ENCODE measurements at places on chromosomes 4 and X. TPM values are rescaled to one million over a fixed set of nuclear protein-coding genes. Genes with fewer than 3 reads are reported as not detected.

Gene OPRPN
- not detected for total RNA-seq

Gene RNF113A
- 10.2 TPM for total RNA-seq

DNA sequence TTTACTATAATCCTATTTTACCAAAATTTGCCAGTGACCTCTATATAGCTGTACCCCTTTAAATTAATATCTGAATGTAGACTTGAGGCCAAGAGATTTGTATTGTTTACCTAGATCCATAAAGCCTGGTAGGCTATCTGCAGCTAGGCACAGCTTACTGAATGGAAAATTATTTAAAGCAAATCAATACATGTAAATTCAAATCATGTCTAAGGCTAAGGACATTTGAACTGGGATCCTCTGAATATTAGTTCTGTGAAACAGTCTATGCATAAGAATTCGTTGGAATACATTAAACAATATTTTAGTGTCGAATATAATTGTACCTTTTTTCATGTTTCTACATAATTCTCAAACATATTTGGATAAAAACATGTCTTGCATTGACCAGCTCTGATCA is 1.6 kb downstream of the UGT2A3 start:
- no peaks in the 10 kb centered on the region for H3K4me1 ChIP-seq
- no peak overlapping the region for H3K4me3 ChIP-seq
- H3K36me3 ChIP-seq: no peaks in the 10 kb centered on the region
- H3K27ac ChIP-seq: no peak overlapping the region
- no peaks in the 10 kb centered on the region for H3K27me3 ChIP-seq

DNA sequence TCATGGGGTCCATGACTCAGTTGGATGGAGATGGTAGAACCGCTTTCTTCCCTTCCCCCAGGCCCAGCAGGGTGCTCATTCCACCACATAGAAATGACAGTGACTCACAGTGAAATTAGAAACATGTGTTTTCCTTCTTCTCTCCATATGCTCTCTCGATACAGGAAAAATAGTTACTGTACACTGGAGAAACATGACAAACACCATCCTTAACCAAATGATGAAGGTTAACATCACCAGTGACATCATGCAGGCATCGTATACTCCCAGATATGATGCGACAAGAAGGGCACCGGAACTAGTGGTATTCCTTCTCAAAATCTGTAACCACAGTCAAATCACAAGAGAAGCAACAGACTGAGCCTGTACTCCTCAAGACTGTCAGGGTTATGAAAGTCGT is 11.7 kb upstream of the RAB40A start:
- no peak overlapping the region for H3K27ac ChIP-seq
- no peak overlapping the region for H3K4me3 ChIP-seq
- H3K4me1 ChIP-seq: no peaks in the 10 kb centered on the region
- peaks cover 3% of the 10 kb centered on the region for H3K27me3 ChIP-seq

- no peaks in the 10 kb centered on the region for H3K4me1 ChIP-seq
- no peaks in the 10 kb centered on the region for H3K36me3 ChIP-seq
- no peaks in the 10 kb centered on the region for H3K27me3 ChIP-seq
- H3K4me3 ChIP-seq: no peak overlapping the region
These were observed 321.7 kb upstream of the FSTL5 start for GRCh38 chr4:162485486-162485885.
